ENCODE measurements at places on chromosomes 2 and 18.

GRCh38 chr2:39228413-39229209 is 15.2 kb downstream of the CDKL4 start:
- DNase-seq, result no peak

DNA sequence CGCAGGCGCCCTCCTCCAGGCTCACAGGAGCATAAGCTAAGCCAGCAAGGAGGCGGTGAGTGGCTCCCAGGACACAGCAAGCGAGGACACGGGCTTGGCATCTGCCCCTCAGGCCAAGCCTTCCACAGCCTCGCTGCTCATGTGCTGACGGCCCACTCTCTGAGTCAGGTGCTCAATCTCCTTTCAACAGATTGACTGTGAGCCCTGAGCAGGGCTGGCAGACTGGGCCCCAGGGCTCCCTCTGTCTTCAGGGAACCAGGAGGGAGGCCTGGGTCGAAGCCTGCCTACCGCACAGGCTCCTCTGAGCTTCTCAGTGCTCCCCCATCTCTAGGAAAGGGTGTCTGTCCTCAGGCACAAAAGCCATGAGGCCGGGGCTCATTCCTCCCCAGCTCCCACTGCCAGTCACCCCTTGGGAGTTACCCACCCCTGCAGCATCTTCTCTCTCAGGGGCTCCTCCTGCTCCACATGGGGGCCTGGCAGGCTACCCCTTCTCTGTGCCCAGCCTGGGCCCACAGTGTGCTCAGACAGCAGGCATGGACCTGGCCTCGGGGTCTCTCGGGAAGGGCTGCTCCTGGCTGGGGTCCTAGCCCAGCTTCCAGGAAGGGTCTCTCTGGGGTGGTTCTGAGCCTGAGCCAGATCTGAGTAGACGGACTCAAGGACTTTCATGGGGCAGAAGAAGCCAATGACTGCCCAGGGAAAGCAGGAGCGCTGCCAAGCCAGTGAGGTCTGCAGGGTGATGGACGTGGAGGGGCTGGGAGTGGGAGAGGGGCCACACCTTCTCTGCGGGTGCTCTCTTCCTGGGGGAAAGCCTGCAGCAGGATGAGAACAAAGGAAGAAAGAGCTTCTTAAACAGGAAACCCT is 138.0 kb upstream of the GPC1 start:
- DNase-seq, result no peak

DNA sequence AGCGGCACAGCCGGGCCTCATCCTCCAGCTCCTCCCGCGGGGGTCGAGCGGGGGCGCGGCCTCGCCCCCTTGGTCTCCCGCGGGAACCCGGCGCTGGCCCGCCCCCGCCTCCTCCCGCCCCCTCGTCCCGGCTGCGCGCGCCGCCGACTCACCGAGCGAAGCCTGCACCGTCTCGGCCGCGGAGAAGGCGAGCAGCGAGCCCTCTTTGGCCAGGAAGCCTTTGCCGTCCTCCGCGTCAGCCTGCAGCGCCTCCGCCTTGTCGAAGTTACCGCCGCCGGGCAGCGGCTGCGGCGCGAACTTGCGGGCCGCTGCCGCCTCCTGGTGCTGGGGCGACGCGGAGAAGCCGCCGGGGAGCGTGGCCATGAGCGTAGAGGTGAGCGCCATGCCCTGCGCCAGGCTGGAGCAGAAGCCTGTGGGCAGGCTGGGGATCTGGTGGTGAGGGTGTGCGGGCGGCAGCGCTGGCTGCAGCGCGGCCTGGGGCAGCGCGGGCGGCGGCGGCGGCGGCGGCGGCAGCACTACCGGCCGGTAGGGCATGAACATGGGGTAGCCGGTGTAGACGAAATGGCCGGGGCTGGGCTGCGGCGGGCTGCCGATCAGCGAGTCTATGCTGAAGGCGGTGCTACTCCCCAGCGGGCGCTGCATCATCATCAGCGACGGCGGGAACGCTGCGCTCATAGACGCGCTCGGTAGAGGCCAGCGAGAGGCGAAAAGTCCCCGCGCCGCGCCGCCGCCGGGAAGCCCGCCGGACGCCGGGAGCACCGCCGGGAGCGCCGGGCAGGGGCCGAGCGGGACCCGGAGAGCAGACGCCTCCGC is 683 bp downstream of the GBX2 start:
- no peak for DNase-seq

DNA sequence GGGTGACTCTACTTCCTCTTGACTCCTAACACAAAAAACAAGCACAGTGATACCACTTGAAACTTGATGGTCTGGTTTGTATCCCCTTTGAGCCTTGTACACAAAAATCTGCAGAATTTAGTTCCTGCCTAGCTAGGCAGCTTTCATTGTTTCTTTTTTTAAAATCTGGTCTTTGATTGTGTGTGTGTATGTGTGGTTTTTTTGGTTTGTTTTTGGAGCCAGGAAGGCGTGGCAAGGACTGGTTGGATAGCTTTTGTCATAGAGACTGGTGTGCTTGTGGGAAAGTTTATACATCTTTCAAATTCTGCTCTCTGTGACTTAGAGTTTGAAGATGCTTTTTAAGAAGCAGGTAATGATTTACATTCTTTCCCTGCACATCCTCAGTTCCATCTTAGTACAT is 127.4 kb downstream of the TANC1 start:
- no peak for DNase-seq

DNA sequence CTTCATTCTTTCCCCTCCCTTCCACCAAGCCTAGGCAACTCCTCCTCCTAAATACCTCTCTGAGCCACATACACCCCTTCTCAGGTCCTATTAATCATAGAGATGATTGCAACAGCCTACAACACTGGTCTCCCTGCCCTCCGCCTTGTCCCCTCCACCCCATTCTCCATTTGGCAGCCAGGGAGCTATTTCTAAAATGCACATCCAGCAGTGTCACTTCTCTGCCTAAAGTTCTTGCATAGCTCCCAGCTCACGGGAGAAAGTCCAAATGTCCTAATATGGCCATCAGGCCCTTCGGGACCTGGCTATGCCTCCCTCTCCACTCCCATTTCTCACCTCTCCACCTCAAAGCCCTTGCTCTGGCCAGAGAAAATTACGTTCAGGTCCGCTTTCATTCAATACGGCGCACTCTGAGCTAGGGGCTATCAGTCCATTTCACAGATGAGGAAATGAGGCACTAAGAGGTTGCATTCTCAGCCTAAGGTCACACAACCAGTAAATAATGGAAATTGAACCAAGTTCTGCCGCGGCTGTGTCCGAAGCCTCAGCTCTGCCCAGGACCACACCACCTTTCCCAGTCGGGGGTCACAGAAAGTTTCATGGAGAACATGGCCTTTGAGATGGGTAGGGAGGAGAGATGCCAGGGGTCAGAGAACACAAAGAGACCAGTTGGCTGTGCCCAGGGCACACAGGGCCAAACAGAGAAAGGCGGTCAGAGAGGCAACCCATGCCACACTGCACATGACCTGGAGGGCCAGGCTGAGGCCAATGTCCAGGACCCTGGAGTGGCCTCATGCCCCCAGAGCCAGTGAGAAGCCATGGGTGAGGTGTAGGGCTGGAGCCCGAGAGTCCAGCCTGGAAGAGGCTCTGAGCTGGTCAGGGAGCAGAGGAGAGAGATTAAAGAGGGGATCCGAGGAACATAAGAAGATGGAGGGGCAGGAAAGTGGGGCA is 72.8 kb downstream of the TNS1 start:
- peak; percentile 43 for DNase-seq

- peak; percentile 15 for DNase-seq
These were observed at the start of gene M1AP for GRCh38 chr2:74648009-74648443. Gene M1AP, minus strand, starts transcription at chr2:74648330. Its CDS starts 8,055 bp downstream, at chr2:74640275.

- DNase-seq, result no peak
These were observed 106.3 kb downstream of the EPHA4 start for GRCh38 chr2:221465776-221466175.

Data from foreskin keratinocyte (primary cell).